ENCODE measurements at places on chromosomes 11 and 22.
A peak's percentile ranks its signal among the peaks of the same experiment; 100 is the strongest.

- no peak for DNase-seq
These were observed 13.5 kb upstream of the HMOX1 start for GRCh38 chr22:35367331-35367886.

- no peak for DNase-seq
These were observed 552.5 kb downstream of the INSC start for GRCh38 chr11:15667127-15667725.

DNA sequence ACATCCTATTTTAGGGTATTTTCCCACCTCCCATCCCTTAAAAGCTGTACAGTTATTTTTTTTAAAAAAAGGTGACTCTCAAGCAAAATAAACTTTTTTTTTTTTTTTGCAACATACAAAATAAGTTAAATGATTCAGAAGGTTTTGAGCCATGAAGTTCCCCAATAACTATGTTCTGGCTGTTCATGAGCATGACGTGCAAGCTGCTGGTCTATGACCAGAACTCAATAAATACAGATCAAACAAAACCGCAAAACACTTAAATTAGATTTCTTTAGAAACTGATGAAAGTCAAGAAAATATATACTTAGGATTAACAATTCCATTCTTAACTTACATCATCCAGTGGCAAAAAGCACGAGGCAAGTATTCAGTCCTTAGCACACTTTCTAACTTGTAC, 24.1 kb upstream of the CLNS1A start:
- DNase-seq: no peak

- DNase-seq: no peak
These were observed 1310.3 kb downstream of the BRD1 start for GRCh38 chr22:48517039-48518030.

DNA sequence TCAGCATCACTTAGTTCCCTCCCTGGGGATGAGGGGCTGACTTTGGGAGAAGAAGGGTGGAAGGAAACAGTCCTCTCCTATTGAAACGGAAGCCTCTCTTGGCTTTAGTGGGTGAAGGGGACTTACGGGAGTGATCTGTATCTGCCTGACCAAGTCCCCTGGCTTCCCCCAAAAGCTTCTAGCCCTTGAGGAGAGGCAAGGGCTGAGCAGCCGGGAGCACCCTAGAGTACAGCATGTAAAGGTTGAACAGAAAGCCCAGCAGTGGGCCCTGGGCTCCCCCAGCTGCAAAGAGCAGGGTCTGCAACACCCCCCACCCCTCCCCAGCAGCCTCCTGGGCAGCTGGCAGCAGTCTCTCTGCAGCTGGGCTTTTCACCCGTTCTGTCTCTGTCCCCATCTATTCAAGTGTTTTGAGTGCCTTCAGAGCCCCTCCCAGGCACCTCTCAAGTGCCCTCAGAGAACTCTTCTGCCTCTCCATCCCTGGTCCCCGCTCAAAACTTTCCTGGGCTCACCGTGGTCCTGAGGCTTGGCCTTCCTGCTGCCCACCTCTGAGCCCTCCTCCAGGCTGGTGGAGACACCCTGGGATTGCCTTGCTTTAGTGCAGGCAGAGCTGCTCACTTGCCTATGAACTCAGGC, 2.7 kb downstream of the CAPN5 start:
- no peak for DNase-seq

- peak; percentile 81 for DNase-seq
These were observed 1.1 kb upstream of the CD6 start for GRCh38 chr11:60970369-60970774.
